ENCODE measurements at places on chromosomes 3 and 15.
A peak's percentile ranks its signal among the peaks of the same experiment; 100 is the strongest.

DNA sequence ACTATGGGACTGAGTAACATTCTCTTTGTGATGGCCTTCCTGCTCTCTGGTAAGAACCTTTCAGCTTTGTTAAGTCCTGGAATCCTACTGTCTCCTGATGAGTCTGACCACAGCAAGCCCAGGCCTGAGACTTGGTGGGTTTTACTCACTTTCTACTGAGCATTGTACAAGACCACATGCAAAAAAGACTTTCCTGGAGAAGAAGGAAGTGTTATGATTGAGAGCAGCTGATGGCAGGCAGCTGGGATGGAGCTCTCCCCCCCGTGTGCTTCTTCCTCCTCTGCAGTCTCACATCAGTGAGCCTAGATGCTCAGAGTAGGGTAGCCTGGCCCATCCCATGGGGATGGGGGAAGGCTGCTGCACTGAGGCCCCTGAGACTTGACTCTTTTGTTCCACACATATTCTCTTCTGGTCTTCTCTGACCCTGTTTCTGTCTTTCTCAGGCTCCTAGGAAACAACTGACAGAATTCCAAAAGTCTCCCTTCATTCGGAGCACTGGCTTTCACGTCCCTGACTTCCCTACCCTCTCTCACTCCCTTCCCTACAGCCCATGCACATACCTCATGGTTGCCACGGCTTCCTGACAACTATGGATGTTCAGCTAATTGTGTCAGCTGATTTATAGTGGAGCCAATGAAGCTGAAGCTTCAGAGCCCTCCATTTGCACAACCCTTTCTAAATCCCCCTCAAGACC lies 36.6 kb downstream of the CD86 start:
- no peak for DNase-seq

GRCh38 chr3:174413062-174413912 lies 445.8 kb upstream of the NAALADL2 start:
- DNase-seq, result no peak

GRCh38 chr3:21792176-21792575 lies 41.2 kb upstream of the ZNF385D start:
- no peak for DNase-seq

- no peak for DNase-seq
These were observed 92.9 kb upstream of the GK5 start for GRCh38 chr3:142318331-142318730.

GRCh38 chr3:55558316-55558715 lies 71.2 kb upstream of the WNT5A start:
- DNase-seq, result no peak

- DNase-seq, result no peak
These were observed 463.1 kb upstream of the GOLIM4 start for GRCh38 chr3:168558728-168559411.

GRCh38 chr3:184117636-184118035 lies 17.5 kb upstream of the EIF2B5 start:
- peak; percentile 5 for DNase-seq

DNA sequence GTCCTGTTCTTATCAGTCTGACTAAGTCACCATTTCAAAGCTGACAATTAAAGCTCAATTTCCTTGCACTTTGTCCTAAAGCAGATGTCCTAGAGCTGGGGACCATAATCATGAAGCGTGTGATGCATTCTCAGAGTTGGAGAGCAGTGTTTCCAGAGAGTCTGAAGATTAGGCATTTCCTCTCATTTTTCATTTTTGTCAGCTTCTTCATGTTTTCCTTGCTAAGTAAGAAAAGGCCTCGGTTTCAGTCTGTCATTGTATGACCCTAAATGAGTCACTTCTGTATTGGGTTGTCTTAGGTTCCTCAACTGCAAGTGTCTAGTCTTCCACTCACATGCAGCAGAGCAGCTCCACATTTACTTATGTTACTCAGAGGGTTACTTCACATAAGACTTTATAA lies 257.2 kb upstream of the TPRG1 start:
- no peak for DNase-seq

- no peak for DNase-seq
These were observed 51.6 kb downstream of the SEMA3G start for GRCh38 chr3:52393131-52393807.

DNA sequence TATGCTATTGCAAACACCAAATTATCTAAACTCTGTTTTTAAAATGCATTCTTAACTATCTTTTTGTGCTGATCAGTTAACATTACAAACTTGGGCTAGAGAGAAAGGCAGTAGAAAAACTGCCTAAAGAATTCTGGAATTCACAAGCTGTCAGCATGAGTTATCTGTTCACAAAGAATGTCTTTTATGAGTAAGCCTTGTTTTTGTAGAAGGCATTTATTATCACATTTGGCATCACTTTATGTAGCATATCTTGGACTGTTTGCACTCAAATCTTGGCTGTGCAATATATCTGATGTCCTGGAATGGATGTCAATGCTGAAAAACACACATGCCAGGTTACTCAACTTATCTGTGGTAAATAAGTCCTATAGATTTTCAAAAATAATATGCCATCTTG lies 15.5 kb upstream of the BCHE start:
- DNase-seq, result no peak

DNA sequence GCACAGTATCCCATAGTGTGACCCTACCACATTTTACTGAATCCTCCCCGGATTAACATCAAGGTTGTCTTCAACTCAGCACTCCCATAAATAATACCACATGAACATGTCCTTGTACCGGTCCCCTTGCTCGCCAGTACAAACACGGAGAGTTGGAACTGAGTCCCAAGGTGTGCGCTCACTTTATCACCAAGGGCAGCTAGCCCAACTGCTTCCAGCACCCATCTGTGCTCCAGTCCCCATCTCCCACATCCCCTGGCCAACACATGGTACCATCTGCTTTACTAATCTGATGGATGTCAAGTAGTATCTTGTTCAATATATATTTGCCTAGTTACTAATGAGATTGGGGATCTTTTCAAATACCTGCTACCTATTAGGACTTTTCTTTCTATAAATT lies 64.7 kb downstream of the ISG20 start:
- no peak for DNase-seq

GRCh38 chr15:63327648-63328421 lies 50.4 kb downstream of the APH1B start:
- peak; percentile 52 for DNase-seq

DNA sequence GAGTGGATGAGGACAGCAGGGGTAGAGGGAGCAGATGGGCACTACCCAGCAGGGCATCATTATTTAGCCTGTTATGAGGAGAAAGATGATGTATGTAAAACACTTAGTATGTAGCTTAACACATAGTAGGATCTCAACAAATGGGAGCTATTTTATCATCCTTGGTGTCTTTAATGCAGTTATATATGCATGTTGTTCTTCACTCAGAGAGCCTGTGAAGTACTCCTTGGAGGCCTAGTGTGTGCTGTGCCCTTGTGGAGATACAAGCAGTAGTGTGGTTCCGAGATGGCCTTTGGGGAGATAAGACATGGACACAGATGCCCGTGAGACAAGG lies 124.2 kb downstream of the LIPC start:
- DNase-seq, result peak; percentile 3

GRCh38 chr3:1953536-1953935 lies 145.1 kb upstream of the CNTN4 start:
- no peak for DNase-seq

DNA sequence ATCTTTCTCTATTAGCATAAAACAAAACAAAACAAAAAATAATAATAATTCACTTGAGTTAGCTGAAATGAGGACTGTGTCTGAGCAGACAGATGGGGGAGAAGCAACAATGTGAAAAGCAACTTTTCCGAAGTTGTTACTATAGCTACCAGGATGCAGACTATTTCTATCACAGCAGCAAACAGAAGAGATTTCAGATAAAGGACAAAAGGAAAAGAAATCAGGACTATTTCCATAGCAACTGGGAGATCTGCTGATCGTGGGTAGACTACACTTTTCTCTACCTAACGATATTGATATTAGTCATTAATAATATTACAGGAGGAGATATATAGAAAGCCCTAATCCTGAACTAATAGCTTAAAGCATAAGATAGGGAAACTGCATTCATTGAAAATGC lies 321.7 kb downstream of the GABRG3 start:
- DNase-seq, result no peak

- no peak for DNase-seq
These were observed 80.7 kb downstream of the KLF13 start for GRCh38 chr15:31407376-31407775.

DNA sequence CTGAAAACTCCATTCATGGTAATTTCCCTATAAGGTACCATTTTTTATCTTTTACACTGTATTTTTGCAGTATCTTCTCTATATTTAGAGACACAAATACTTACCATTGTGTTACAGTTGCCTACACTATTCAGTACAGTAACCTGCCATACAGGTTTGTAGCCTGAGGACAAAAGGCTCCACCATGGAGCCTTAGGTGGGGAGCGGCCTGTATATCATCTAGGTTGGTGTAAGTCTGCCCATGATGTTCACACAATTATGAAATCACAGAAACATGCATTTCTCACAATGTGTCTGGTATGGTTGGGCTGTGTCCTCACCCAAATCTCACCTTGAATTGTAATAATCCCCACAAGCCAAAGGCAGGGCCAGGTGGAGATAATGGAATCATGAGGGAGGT lies 43.9 kb upstream of the LYSMD4 start:
- DNase-seq, result no peak

DNA sequence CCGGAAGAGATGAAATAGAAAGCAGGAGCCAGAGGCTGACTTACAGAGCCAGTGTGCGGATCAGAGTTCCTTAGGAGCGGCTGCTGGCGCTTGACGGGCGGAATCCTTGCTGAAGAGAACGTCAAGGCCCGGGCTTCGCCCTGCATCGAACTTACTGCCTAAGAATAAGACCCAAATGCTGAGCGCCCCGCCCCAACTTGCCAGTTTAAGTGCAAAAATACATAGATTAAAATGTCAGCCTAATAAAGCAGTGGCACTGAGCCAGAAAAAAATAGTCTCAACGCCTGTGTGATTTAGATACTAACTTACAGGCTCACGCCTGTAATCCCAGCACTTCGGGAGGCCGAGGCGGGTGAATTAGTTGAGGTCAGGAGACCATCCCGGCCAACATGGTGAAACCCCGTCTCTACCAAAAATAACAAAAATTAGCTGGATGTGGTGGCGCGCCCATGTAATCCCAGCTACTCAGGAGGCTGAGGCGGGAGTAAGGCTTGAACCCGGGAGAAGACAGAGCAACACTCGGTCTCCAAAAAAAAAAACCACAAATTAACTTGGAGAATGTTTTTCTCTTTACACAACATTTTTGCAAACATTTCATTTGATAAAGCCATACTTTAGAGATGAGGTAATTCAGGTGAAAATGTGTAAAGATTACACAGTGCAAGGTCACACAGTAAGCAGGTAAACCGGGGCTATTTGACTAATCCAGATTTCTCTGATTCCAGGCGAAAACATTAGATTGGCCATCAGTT lies 1.2 kb upstream of the UBP1 start:
- peak; percentile 60 for DNase-seq

DNA sequence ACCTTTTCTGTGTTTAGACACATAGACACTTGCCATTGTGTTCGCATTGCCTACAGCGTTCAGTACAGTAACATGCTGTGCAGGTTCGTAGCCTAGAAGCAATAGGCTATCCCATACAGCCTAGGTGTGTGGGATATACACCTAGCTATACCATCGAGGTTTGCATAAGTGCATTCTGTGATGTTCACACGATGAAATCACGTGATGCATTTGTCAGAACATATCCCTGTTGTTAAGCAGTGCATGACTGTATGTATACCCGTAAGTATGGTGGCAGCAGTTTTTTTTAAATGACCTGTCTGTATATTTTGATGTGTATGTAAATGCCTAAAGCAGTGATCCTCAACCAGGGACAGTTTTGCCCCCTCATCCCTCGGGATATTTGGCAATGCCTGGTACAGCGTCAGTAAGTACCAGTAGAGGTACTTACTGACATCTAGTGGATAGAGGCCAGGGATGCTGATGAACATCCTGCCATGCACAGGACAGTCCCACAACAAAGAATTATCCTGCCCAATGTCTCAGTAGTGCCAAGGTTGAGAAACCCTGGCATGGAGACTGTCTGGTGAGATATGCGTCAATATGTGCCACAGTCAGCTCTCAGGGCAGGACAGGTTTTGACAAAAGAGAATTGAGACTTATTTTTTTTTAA lies 129.1 kb downstream of the HCN4 start:
- DNase-seq, result no peak

DNA sequence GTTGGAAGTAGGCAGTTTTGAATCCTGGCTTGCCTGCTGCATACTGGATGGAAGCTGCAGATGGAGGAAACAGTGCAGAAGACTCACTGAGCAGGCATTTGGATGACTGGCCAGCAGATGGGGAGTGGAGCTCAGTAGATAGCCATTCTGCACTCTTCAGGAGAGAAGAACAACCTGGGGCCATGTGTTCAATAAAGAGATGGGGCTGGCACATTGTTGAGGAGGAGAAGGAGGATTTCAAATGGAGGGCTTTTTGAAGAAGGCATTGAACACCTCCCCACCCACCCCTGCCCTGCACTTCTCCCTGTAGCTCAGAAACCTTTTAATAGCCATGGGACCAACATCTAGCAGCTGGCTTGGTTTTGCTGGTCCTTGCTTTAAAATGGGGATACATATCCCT lies 109.8 kb downstream of the CACNA1D start:
- no peak for DNase-seq

DNA sequence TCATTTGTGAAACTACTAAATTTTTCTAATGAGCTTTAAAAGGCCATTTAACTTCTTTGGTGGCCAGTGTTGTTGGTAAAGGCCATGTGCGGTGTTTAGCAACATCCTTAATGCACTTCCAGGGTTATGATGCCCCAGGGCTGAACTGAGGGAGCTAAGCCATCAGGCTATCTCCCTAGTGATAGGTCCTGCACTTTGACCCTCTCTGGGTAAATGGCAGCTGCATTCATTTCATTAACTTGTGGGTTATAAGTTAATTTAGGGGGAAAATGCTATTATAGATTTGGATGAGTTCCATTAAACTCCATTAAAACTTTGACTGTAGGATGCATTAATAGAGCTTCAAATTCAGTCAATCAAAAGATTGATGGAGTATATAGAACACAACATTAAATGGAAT lies 366.7 kb upstream of the ZNF717 start:
- no peak for DNase-seq

Data from lower leg skin (tissue), 4 donors.